Non-pigmented ciliary epithelial cell (primary cell): ENCODE measurements at places on chromosomes 16 and 17.

DNA sequence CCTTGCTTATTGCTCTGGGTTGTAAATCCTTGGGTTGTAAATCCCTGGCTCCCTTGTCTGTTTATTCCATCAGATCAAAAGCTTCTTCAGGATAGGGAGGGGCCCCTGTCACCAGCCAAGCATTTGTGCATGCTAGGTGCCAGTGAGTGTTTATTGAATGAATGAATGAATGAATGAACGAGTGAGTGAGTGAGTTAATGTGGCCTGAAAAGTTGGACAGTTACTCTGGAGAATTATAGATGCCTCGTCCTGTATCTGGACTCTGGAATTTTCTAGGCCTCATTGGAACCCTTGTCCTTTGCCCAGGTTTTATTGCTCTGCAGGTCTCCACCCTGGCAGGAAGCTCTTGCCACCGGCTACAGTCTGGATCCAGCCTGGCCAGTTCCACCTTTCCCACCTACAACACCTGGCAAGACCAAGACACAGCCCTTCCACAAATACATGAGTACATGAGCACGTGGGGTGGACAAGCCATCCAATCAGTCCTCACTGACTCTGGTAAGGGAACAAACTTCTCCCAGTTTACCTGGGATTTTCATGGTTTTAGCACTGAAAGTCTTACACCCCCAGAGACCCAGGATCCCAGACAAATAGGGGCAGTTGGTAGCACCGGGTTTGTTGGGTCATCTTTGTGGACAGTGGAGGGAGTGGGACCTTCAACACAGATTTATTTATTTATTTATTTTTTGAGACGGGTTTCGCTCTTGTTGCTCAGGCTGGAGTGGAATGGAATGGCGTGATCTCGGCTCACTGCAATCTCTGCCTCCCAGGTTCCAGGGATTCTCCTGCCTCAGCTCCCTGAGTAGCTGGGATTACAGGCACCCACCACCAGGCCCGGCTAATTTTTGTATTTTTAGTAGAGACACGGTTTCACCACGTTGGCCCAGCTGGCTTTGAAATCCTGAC is 14.7 kb upstream of the CDH1 start:
- no peak for DNase-seq

GRCh38 chr17:55198690-55199370 is 65.9 kb upstream of the HLF start:
- no peak for DNase-seq

DNA sequence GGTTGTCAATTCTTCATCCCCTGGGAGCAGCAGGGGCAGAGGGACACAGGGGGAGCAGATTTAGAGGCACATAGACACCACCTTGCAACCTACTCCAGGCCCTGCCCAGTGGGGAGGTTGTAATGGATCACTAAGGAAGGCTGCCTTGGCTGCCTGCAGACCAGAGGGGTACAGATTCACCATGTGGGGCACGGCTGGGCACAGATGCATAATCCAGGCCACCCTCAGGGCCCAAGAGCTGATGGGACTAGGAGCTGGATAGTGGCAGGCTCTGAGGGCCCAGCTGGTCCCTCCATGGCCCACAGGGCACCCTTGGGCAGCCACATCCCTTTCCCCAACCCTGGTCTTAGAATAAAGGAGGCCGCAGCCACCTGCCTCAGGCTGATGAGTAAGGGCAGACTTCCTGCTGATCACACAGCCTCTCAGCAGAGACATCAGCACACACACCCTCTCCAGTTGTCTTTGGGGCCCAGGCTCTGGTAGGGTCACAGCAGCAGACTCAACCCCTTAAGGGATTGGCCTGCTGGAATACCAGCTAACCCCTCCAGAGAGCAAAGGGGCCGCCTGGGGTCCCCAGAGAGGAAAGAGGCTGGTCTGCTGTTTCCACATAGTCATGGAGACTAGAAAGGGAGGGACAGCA is 224.9 kb downstream of the GSG1L start:
- no peak for DNase-seq

DNA sequence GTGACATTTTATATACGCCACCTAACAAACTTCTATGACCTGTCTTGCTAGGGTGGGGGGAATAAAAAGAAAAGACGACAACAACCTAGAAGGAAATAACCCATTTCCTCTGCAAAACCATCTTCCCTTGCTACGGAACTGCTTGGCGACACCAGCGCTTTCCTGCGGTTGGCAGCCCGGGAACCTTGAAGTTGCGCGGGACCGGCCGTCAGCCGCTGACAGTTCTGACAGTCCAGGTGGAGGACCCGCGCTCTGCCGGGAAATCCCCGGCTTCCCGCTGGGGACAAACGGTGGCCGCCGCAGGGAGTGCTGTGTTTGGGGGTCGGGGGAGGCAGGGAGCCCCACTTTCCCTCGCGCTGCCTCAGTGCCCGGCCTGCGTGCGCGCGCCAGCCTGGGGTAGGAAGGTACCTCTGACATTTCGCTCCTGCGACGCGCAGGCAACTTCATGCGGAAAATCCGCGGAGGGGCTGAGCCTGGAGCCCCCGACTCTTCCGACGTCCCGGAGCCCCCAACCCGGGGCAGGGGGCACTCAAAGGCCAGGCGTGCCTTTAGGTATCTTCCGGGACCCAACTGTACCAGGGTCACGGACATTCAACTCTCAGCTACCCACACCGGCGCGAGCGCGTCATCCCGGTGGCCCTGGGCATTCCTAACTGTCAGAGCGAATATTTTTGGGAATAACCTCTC is 516 bp downstream of the SLC16A6 start:
- no peak for DNase-seq
